Smooth muscle cell of the brain vasculature (primary cell): ENCODE measurements at places on chromosomes 11 and 22.

- DNase-seq = no peak
Observed at GRCh38 chr11:71488681-71489270, 35.8 kb downstream of the NADSYN1 start.

DNA sequence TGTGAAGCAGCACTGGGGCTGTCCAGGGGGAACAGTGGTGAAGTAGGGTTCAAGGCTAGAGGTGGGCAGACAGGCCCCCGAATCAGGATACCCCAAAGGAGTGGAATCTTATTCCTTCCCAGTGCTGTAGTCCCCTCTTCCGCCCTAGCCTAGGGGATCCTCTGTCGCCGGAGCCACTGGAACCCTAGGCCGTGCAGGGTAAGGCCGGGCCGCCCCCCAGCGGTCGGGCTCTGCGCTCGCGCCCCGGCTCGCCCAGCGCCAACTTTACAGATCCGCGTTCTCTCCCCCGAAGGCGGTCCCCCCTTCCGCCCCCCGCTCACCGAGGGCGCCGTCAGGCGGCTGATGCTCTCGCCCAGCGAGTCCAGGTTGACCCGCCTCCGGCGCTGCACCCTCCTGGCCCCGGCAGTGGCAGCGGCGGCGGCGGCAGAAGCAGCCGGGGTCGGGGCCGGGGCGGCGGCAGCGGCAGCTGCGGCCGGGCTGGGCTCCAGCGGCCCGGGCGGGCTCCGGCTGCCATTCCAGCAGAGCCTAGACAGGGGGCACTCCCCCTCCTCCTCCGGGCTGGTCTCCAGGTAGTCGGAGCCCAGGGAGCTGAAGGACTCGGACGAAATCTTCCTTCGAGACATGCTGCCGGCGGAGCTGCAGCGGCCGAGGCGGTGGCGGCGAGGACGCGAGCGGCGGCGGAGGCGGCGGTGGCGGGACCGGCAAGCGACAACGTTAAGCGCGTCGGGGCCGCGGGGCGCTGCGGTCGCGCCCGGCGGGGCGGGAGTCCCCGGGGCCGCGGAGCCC is 650 bp downstream of the GUCY1A2 start:
- DNase-seq = no peak

GRCh38 chr11:45265969-45266675 is 20.0 kb downstream of the SYT13 start:
- no peak for DNase-seq

DNA sequence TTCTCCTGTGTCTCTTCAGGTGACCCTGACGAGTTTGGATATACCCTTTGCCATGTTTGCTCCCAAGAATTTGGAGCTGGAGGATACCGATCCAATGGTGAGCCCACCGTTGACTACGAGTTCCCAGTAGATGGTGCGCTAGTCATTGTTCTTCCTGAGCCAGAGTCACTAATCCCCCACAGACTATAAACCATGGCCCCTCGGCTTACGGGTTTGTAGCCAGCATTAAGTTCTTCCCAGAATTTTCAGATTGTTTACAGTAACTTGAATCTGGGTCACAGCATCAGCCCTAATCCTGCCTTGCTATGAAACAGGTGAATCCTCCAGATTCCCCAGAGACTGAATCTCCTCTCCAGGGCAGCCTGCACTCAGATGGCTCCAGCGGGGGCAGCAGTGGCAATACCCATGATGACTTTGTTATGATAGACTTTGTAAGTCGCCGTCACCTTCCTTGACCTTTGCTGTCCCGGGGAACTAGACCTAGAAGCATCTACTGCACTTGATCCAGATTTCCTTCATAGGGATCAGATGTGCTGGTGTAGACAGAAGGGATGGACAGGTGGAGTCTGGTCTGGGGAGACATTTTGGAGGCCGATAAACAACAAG is 31.8 kb downstream of the ARHGAP1 start:
- no peak for DNase-seq

DNA sequence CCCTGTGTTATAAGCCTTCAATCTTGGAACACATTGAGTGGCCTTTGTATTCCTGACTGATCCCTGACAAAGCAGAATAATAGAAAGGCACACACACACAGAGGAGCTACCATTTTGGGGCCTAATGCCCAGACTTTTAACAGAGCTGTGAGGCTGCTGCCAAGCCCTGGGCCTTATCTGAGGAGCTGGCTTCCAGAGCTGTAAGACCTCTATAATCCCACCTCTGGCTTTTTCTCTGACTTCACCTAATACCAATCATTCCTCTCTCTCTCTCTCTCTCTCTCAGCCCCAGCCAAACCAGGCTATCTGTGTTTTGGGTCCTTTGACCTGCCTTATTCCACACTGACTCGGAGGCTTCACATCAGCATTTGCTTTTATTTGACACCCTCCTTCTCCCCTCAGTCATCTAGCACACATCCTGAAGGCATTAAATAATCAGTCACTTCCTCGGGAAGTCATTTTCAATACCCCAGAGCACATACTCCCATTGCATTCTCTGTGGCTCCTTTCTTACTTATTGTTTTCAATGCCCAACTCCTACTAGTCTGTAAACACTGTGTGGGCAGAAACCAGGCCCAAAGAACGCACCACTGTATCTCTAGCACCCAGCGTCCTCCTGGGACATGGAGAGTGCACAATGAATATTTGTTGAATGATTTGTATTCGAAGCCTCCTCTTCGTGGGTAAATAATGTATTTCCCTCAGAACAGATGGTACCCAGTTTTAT is 21.2 kb upstream of the TRIM44 start:
- DNase-seq = no peak

GRCh38 chr11:134120921-134121526 is 52.2 kb downstream of the JAM3 start:
- DNase-seq = no peak

GRCh38 chr11:94638902-94639373 is 71.8 kb downstream of the PIWIL4 start:
- DNase-seq = no peak

- no peak for DNase-seq
Observed at GRCh38 chr11:128551058-128551457, 36.3 kb downstream of the ETS1 start.

DNA sequence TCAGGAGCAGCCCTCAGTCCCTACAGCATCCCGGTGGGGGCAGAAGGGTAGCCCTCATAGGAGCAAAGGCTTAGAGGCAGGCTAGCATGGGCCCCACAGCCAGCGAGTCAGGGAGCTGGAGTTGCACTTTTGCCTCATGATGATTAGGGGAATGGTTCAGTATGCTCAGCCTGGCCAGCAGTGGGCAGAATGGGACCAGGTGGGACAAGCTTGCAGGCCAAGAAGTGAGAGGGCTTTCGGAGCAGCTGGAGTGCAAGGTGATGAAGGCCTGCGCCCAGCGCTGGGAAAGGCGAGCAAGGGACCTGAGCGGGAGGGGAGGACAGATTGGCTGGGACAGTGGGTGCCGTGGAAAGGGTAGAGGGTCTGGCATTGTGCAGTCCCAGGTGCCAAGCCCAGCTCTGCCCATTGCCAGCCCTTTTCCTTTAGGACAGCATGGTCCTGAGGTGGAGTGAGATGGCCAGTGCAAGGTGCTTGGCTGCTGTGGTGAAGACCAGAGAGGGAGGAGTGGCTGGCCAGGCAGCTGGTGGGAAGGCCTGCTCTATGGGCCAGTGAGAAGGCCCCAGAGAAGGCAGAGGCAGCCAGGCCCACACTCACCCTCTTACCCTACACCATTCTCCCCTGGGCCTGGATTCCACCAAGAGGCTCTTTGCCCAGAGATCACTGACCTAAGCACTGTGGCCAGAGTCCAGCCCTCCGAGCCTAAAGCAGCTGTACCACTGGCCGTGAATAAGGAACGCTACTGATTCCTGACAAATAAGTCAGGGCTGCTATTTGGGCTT is 47.9 kb upstream of the SUSD2 start:
- DNase-seq = no peak

GRCh38 chr22:24319451-24319850 is 48.8 kb downstream of the SPECC1L start:
- DNase-seq = no peak
